ENCODE measurements at places on chromosomes 6 and 20.
A peak's percentile ranks its signal among the peaks of the same experiment; 100 is the strongest.

GRCh38 chr6:139134064-139134395, 850 bp upstream of the HECA start:
- DNase-seq, result no peak

DNA sequence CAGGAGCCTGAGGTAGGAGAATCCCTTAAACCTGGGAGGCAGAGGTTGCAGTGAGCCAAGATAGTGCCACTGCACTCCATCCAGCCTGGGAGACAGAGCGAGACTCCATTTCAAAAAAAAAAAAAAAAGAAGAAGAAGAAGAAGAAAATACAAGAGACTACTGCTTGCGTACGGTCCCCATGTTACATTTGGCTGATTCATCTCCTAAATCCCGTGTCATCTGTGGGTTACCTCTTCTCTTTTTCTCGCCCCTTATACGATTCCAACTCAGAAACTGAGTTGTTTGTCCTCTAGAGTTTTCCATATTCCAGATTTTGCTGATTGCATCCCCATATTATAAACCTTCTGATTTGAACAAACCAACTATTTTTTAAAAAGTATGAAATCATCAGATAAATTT, 62.4 kb upstream of the NELFCD start:
- DNase-seq, result no peak

DNA sequence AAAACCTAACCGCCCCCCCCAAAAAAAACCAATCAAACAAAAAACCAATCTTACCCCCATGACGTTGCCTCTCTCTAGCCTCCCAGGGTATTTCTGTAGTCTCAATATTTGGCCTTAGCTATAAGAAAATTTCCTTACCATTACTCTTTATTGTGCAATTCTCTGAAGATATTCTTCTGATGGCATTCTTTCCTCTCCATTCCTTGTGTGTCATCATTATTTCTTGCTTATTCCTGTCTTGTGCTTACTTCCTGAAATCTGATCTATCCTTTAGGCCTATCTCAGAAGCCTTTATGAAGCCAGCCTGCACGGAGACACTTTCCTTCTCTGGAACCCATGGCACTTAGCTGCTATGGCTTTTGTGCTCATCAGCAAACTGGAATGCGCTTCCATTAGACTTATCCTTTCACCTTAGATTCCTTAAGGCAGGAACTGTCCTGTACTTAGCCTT, 65.9 kb upstream of the DDR1 start:
- DNase-seq, result no peak

- DNase-seq, result no peak
These were observed 53.0 kb downstream of the RRBP1 start for GRCh38 chr20:17629025-17629424.

DNA sequence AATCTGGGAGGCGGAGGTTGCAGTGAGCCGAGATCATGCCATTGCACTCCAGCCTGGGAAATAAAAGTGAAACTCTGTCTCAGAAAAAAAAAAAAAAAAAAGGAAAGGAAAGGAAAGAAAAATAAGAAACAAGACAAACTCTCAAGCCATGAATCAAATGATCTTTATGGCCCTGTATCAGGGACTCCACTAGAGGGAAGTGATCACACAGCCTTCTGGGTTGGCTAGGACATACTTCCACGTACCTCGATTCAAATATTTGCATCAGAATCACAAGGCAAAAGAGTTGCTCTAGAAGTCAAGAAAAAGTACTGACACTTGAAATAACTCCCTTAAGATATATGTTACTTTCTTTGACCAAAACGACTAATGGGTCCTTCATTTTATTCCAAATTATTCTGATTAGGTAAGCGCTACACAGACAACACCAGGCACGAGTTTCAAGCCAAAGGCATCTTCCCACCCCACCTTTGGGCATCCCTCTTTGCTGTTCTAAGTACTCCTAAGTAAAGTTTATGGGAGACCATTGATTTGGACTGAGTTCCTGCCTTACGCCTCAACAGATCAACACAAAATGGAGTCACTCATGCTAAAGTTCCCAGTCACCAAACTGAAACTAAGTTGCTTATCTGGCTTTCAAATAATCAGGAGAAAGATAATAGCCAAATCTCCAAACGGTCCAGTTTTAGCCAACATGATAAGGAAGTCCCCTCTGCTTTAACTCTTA, 77.5 kb upstream of the NT5E start:
- no peak for DNase-seq

- DNase-seq, result no peak
These were observed 163.2 kb downstream of the RALGAPA2 start for GRCh38 chr20:20549267-20549612.

DNA sequence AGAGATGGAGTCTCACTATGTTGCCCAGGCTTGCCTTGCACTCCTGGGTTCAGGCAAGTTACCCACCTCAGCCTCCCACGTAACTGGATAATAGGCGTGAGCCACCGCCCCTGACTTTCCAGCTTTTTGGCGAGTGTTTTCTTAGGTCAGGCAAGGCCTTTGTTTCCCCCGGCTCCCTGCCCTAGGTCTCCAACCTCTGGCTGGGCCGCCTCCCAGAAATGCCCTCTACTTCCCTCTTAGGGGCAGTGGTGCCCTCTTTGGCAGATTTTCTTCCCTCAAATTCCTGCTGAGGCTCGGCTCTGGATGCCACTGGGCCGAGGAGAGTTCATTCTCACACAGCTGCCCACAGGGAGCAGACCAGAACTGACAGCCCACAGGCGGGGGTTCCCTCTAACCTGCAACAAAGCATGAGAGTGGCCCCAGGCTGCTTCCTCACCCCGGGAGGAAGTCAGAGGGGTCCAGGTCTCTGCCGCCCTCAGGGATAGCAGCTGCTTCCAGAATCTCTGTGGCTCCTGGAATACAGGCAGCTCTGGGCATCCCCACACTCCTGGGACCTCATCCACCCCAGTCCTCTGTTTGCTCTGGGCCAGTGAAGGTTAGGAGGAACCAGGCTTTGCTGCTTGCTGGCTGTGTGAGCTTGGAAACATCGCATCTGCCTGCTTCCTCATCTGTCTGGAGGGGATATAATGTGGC, 56.5 kb downstream of the TCP11 start:
- no peak for DNase-seq

DNA sequence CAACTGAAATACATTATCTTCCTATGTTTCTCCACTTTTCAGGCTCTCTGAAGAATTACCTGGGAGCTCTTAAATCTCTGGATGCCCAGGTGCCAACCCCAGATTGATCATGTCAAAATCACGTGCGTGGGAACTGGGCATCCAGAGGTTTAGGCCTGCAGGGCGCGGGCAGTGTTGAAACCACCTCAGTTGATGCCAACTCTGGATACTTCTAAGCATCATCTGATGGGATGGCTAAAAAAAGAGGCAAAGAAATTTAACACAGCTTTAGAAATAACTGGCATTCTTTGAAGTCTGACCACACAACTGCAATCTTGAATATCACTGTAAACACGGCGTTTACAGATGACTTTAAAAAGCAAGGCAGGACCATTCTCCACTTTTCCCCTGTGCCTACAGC, 41.9 kb downstream of the PTGIS start:
- DNase-seq, result no peak

- no peak for DNase-seq
These were observed 426.4 kb upstream of the CITED2 start for GRCh38 chr6:139800837-139801236.

DNA sequence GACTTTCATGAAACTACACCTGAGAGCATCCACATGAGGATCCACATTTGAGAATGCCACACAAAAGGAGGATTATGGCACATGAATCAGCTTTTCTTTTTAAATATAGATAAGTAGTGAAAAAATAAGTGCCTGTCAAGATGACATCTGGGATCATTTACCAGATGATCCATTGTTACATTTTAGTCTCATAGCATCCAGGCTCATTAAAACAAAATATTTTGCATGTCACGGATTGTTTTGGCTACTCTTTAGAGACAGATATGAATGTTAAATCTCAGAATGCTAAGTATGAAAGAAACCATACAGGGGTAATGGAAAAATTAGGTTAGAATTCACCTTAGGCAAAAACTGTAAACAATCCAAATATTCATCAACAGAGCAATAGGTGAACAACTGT, 66.7 kb downstream of the MYO6 start:
- DNase-seq, result no peak

DNA sequence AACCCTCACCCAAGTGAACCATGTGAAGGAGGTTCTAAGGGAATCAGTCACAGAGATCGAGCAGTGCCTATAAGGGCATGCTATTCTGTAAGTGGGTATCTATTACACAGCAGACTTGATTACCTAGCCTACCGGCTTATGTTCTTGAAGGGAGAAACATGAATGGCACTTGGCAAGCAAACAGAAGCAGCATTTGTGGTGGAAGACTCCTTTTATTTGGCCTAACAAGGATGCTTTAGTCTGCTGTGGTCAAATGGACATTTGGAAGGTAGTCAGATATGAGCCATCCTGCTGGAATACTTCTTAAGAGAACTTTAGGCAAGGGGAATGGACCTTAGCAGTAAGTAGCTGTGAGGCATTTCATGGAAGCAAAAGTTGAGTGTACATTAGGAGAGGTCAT, 126.3 kb downstream of the COL12A1 start:
- DNase-seq, result no peak

GRCh38 chr6:110064744-110065524, 86.8 kb downstream of the GPR6 start:
- no peak for DNase-seq

- peak; percentile 98 for DNase-seq
These were observed 40.1 kb downstream of the OR2B2 start for GRCh38 chr6:27871924-27872638.

DNA sequence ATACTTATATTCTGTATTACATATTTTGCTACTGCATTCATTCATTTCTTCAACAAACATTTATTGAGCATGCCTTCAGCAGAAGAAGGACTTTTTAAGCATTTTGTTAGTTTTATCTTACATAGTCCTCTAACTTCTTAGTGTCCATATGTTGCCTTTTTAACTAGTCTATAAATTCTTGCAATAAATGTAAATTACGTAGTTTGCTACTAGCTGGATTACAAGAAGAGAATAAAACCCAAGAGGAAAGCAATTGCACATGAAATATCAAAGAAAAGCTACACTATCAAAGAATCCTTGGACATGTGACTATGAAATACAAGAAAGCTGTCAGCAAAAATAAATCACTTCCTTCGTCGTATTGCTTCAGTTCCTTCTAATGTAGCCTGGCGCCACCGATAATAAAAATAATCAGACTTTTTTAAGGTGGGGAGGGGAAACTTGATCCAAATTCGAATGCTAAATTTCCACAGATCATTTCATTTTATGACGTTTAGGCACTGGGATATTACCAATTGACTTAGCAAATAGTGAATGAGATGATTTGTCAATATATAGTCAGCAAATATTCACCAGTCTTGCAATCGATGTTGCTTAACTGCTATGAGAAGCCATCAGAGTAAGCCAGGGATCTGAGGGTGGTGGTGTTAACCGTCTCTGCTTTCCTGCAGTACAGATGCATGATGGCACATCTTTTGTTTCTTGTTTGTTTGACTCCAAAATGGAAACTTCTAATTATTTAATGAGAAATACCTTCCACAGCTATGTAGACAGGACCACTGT, 258.7 kb upstream of the EXOC2 start:
- no peak for DNase-seq

GRCh38 chr6:56169366-56169765, 78.0 kb downstream of the COL21A1 start:
- no peak for DNase-seq

DNA sequence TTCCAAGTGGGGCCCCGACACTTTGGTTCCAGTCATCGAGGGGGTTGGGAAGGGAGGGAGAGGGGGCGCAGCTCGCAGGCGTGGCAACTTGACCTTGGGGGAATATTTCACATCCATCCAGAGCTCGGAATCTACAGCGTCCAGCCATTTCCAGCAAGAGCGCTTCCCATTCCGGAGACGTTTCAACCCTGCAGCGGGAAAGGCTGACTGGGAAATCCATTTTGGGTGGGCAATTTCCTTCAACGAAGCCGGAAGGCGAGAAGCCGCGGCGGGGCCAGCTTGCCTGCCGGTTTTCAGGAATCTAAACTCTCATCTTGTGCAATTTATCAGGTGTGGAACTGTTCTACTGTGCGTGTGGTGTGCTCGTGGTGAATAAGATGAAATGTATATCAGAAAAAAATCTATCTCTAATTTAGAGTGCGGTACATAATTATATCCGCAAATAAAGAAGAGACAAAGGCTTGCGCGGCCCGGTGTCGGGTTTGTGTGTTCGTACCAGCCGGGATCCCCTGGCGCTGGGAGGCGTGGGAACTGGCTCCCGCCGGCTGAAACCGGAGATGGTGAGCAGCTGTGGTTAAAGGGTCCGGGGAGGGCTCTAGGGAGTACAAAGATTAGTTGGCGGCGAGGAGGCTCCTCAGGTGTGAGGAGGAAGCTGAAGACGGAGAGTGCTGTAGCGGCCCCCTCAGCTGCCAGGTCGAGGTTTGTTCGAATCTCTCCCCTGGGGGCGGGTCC, 4.8 kb downstream of the SLC32A1 start:
- DNase-seq, result peak; percentile 45

DNA sequence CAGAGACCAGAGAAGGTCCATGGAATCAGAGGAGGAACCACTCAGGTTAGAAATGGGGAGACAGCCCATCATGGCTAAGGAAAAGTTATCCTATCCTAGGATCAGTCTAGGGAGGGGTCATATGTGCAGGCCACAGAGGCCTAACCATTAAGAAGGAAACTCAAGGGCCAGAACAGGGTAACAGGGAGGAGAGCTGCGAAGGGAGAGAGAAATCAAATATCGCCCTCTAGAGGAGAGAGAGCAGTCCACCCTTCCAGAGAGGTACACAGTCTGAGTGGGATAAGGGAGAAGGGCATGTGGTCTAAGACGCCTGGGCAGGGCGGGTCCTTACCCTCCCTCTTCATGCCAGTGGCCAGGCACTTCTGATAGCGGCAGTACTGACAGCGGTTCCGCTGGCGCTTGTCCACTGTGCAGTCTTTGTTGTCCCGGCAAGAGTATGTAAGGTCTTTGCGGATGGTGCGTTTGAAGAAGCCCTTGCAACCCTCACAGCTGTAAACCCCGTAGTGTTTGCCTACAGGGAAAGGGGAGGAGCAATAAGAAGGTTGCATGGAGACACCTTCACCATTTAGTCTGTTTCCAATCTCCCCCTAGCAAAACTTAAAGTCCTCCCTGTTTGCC, 2.9 kb downstream of the RXRB start:
- peak; percentile 73 for DNase-seq

DNA sequence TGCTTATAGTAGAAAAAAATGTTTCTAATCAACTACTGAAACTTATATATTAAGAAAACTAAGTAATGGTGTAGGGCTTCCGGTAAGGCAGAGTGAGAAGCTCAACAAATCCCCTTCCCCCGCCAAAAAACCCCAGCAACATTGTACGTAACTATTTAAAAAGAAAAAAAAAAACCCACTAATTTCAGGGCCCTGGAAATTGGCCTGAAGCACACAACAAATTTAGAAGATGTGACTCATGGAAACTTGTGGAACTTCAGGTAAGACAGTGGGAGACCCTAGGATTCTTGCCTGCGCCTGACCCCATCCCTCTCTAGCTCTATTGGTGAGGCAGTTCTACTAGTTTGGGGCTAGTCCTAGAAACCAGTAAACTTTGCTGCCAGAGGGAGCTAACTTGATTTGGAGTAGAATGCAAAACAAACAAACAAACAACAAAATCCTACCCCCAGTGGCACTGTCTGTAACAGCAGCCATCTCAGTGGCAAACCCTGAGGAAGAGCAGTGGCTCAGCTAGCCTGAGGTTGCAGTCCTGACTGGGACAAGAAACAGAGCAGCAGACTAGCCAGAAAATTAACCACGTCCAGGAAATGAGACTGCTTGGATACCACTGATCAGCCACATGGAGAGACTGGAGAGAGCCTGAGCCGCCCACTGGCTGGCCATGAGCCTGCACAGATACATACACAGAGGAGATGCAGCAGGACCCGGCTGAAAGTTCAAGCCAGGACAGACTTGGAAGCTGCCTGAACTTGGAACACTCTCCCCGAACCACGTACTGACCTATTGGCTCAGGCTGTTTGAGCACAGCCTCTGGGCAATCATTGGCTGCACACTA, 135.1 kb downstream of the TBXT start:
- peak; percentile 7 for DNase-seq
